Bone marrow (tissue), 2 donors: ENCODE measurements at places on chromosomes 12 and 14.

GRCh38 chr14:73731111-73731510 is 16.9 kb upstream of the PNMA1 start:
- no peak for DNase-seq

- DNase-seq: no peak
Observed at GRCh38 chr12:104494137-104494792, 37.5 kb downstream of the CHST11 start.

DNA sequence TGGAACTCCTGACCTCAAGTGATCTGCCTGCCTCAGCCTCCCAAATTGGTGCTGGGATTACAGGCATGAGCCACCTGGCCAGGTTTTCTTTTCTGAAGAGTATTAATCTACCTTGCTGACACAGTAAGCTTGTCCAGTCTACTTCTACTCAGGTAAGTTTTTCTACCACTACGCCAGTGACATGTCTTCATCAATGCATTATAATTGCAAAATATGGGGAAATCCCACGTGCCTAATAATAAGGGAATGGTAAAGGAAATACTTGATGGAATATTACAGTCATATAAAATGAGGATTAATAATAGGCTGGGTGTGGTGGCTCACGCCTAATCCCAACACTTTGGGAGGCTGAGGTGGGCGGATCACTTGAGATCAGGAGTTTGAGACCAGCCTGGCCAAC is 62.3 kb downstream of the RAB35 start:
- no peak for DNase-seq

DNA sequence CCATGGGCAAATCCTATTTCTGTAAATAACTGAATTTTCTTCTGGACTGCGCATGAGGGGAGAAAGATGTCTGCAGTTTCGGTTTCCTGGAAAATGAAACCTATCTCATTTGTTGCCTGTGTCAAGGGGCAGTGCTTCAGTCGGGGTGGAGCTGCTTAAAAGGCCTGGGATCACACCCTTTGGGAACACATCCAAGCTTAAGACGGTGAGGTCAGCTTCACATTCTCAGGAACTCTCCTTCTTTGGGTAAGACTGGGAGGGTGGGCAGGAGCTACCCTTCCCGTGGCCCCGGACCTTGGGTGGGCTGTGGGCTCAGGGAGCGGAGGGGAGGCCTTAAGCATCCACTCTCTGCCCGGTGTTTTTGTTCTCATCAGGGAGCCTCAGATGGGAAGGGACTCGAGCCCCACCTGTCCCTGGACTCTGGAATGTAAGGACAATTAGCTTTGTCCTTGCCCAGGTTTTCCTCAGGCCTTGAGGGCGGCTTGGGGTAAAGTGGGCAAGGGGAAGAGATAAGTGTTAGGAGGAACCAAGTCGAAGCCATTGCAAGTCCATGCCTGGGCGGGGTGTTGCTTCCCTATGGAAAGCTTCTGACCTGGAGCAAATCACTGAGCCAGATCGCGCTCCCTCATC is at the start of gene IFI27:
Gene IFI27, plus strand, starts transcription at position 185 of the 630 bp plus-strand sequence.
- DNase-seq: no peak

GRCh38 chr14:26841326-26841725 is 243.5 kb upstream of the NOVA1 start:
- no peak for DNase-seq

GRCh38 chr12:57027011-57027804 is 10.9 kb upstream of the TAC3 start:
- no peak for DNase-seq

GRCh38 chr12:11595080-11595479 is 54.4 kb upstream of the ETV6 start:
- no peak for DNase-seq

DNA sequence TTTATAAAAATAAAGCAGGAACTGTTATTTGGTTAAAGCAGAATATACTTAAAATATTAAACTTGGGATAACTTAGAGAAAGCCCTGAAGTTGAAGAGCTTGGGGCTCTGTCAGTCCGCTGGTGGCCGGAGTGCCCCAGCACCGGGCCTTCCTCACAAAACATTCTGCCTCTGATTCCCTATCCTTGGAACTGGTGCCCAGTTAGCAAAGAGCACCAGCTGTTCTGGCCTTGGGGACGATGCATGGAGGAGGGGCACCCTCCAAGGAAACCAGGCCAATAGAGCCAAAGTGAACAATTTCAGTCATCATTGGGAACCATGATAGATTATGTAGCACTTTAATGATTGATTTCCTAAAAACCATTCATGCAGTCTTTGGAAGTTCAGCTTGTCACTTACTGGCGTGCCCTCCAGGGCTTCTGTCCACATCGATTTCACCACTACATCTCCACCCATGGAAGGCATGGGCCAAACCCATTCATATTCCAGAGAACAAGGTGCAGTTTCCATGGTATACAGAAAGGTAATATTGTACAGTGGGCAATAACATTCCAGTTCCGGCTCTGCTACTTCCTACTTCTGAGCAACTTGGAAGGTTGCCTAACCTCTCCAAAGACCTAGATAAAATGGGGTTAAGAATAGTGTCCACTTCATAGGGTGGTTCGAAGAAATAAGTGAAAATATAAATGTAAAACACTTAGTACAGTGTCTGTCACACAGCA is 145.9 kb downstream of the ETV6 start:
- no peak for DNase-seq

DNA sequence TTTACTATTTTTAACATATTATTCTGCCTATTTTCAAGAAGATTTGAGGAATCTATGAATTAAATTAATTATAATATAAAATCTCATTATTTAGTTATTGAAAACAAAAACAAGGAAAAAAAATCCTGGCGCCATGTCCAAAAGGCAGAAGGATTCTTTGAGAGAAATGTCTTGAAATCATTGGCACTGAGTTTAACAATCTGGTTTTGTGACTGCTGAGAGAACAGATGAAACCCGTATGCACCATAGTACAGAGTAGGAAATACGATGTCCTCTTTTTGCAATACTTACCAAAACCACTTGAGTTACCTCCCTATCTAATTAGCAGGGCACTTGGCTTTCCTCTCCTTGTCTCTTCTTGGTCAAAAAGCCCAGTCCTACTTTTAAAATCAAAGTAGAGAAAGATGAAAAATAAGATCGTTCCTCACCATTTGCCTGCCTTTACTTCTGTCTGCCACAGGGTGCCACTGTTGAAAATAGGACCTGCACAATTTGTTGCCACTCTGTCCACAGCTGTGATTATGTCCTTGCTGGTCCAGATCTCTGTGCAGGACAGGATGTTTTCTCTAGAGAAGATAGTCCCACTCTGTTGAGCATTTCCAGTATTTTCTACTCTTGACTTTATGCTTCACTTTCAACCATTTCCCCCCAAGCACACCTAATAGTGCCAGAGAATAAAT is 179.7 kb downstream of the PDZRN4 start:
- no peak for DNase-seq

GRCh38 chr14:54481695-54482094 is 7.1 kb downstream of the GMFB start:
- no peak for DNase-seq

GRCh38 chr12:97616946-97617345 is 154.3 kb downstream of the RMST start:
- DNase-seq: no peak

GRCh38 chr12:116609319-116610114 is 50.3 kb downstream of the MAP1LC3B2 start:
- no peak for DNase-seq

- DNase-seq: no peak
Observed at GRCh38 chr12:6052940-6053329, 71.5 kb downstream of the VWF start.

DNA sequence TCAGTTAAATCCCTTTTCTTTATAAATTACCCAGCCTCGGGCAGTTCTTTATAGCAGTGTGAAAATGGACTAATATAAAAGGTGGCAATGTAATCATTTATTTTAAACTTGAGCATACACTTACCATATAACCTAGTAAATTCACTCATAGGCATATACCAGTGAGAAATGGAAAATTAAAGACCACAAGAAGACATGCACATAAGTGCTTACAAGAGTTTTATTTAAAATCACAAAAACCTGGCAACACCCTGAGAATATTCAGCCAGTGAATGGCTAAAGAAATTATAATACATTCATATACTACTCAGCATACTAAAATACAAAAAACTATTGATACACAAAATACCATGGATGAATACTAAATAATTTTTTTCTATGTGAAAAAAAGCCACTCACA is 1017.5 kb upstream of the TMEM132C start:
- DNase-seq: no peak

- DNase-seq: no peak
Observed at GRCh38 chr12:51025338-51025835, 797 bp downstream of the SLC11A2 start.

GRCh38 chr12:3389986-3390385 is 101.0 kb upstream of the PRMT8 start:
- DNase-seq: no peak

DNA sequence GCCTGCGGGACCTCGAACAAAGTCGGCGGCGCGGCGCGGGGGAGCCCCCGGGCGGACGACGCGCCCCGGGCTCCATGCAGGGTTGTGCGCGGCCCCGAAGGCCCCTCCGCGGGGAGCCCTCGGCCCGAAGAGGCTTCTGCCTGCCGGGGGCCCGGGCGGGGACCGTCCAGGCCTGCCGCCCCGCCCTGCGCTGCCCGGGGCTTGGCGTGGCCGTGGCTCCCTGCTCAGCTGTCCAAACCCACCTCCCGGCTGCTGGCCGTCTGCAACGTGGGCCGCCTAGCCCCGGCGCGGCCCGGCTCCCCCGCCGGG is 670 bp downstream of the DYRK2 start:
- DNase-seq: no peak

GRCh38 chr14:103372552-103373304 is 12.5 kb upstream of the MARK3 start:
- peak; percentile 33 for DNase-seq

DNA sequence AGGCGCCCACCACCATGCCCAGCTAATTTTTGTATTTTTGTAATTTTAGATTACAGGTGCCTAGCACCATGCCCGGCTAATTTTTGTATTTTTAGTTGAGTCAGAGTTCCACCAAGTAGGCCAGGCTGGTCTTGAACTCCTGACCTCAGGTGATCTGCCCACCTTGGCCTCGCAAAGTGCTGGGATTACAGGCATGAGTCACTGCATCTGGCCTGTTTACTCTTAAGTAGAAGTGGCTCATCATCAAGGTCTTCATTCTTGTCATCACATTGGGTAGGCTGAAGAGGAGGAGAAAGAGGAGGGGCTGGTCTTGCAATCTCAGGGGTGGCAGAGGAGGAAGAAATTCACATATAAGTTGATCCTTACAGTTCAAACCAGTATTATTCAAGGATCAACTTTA is 152.4 kb upstream of the ATP2B1 start:
- no peak for DNase-seq

DNA sequence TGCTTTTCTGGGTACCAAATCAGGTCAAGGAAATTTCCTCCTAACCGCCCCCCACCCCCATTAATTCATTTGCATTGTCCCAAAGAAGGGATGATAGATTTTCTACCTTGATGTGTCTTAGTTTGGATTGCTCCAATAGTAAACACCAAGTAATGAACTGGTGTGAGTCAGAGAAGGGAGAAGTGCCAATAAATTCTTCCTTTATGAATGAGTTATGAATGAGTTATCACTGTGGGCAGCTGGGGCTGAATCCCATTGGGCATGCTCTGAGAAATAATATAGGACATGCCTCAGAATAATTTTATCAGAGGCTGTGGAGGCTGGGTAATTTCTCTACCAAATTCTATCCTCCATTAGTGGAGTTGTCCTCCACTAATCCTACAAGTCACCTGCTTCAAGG is 277.9 kb upstream of the FLRT2 start:
- DNase-seq: no peak

DNA sequence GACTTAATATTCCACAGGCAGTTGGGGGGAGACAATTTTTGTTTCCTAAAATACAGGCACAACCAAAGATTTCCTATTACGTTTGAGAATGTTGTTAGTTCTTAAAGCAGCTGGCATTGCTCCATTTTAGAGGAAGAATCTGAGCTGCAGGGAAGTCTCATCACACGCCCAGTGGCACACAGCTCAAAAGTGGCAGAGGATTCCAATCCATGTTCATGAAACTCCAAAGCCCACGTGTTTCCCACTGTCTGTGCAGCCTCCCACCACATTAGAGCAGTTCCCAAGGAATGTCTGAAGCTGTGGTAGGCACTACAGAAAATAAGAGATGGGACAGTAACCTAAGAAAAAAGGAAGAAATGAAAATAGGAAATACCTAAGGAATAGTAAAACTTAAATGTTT is 6.1 kb upstream of the IL26 start:
- no peak for DNase-seq

DNA sequence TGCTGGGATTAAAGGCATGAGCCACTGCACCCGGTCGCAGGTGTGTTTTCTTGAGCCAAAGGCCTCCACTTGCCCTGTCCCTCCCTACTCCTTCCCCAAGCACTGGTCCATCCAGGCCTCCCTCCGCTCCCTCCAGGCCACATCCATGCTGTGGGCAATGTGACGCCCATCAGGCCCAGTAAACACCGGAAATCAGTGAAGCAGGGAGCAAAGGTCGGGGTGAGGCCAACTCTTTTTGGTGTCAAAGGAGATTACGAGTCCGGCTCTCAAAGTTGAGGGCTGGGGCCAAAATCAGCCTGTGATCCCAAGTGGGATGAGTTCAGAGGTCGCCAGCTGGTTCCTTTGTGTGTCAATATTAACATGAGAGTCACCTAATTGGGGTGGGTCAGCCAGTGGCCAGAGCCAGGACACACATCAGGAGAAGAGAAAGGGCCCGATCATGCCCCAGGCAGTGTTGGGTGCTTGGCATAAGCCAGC is 195.7 kb downstream of the RBM19 start:
- DNase-seq: no peak

GRCh38 chr12:103197725-103198388 is 240.4 kb downstream of the ASCL1 start:
- DNase-seq: no peak

DNA sequence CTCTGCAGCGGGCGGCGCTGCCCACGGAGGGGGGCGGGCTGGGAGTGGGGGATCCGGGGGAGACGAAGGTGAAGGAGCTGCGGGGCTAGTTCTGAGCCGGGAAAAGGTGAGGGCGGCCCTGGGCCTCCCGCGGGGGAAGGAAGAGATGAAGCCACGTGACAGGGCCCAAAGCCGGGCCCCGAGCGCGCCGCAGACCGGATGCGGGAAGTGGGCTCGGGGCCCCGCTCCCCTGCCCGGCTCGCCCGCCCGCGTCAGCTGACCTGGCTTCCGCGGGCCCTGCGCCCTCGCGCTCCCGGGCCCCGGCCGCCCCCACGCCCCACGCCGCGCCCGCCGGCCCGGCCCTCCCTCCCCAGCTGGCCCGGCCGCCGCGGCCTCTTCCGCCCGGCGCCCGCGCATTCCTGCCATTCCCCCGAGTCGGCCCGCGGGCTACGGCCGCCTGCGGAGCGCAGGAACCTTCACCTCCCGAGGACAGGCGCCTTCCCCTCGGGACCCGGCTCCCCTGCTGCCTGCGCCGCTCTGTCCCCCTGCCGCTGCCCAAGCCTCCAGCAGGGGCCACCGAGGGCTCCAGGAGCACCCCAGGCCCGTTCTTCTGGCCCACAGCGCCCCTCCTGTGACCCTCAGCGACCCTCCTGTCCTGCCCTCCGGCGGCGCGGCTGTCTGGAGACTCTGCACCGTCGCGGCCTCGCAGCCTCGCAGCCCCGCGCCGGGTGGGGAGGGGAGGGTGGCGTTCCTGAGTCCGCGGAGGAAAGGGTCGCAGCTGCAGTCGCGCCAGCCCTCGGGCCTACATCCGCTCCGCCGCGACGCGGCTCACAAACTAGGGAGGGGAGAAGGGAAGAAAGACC is 20.4 kb downstream of the NINJ2 start:
- peak; percentile 71 for DNase-seq
